ENCODE measurements at places on chromosomes 4 and X. TPM values are rescaled to one million over a fixed set of nuclear protein-coding genes. Genes with fewer than 3 reads are reported as not detected.

GLOD5 gene
- 0.93 TPM for total RNA-seq

KLHL13 gene
- total RNA-seq: 1.6 TPM

EDA gene
- total RNA-seq: 8.8 TPM

ENPEP gene
- total RNA-seq: not detected

CXCL8 gene
- total RNA-seq: 7.8 TPM

ADH7 gene
- not detected for total RNA-seq

ODAPH gene
- not detected for total RNA-seq

P2RY8 gene
- 0.66 TPM for total RNA-seq

LEF1 gene
- 0.22 TPM for total RNA-seq

ERCC6L gene
- 15.6 TPM for total RNA-seq

KIF4A gene
- total RNA-seq: 28.2 TPM
